ENCODE measurements at places on chromosomes 4 and X.

GRCh38 chr4:37795581-37796195 is 30.8 kb upstream of the PGM2 start:
- no peak for DNase-seq

GRCh38 chr4:28421221-28421620 is 1560.6 kb downstream of the STIM2 start:
- DNase-seq: no peak

GRCh38 chr4:73721435-73721834 is 18.9 kb upstream of the CXCL8 start:
- no peak for DNase-seq

- peak; percentile 64 for DNase-seq
These were observed 19.1 kb downstream of the CD99 start for GRCh38 chrX:2710041-2710840.

DNA sequence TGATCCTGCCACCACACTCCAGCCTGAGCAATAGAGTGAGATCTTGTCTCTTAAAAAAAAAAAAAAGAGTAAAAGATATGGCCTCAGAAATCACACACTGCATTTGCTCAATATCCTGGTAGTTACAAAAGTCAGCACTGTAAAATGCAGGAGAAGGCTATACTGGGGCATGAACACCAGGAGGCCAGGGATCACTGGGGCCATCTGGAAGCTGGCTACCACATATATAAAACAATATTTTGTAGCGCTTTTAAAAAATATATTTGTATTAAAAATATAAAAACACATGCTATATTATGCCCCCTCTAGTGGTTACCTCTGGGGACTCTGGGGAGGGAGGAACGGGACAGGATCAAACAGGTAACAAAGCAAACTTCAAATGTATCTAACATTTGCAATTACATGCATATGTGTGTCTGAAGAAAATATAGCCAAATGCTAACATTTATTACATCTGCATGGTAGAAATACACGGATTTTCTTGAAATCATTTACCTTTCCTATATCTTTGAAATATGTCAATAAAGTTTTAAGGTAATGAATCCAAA is 4.0 kb downstream of the C4orf46 start:
- DNase-seq: peak; percentile 38

GRCh38 chr4:146333187-146333894 is 119.0 kb downstream of the REELD1 start:
- peak; percentile 23 for DNase-seq

- DNase-seq: no peak
These were observed 326.7 kb downstream of the MAPK10 start for GRCh38 chr4:86033171-86033570.

GRCh38 chr4:101515566-101515965 is 168.2 kb upstream of the PPP3CA start:
- no peak for DNase-seq

Data from activated naive CD4-positive, alpha-beta T cell treated with anti-CD3 and anti-CD28 coated beads, Interleukin-2, amount 50 U/mL, for 16 hours (primary cell).